ENCODE measurements at places on chromosomes 1 and 21.

- no peak for DNase-seq
Measured at GRCh38 chr1:20950679-20951078, 163.6 kb upstream of the HP1BP3 start.

DNA sequence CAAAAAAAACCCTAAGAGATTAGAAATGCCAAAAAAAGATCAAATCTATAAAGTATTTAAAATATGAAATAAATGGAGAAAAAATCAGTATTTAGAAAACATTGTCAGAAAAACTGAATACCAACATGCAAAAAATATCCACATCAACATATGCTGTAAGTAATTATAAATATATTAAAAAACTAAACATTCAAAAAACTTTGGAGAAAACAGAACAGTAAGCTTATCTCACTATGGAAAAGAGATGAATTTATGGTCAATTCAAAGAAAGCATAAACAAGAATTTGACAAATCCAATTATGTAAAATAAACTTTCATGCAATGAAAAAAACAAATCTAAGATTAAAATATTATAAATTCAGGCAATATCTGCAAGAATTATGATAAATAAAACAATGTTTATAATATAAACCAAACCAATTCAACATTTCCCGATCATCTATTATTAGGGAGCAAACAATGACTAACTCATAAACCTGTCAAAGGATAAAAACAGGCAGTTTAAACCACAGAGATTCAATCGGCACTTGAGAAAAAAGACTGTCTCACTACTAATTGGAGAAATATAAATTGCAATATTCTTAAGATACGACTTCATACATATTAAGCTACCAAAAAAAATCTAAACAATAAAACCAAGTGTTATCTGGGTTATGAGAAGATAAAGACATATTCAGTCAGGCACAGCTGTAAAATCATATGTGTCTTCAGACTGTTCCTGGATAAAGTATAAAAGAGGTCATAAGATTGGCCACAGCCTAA lies 21.8 kb downstream of the EYA3 start:
- DNase-seq = no peak

GRCh38 chr21:16992448-16992847 lies 520.4 kb upstream of the CXADR start:
- no peak for DNase-seq

DNA sequence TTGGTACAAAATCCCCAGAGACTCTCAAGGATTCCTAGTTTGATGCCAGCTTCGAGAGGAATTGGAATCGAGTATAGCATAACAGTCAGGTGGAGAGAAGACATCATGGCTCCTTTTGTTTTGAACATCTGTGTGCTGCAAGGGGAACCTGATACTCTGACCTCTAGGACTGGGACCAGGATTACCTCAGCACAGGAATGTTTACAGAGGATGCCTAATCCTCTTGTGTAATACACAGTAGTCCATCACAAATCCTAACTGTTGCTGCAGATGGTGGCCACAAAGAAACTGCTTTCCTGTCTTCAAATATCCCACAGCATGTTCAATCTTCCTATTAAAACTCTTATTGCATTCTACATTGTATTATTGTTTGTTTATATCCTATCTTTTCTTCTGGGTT lies 111.8 kb upstream of the PRMT6 start:
- DNase-seq = no peak

GRCh38 chr1:66788231-66788939 lies 12.7 kb downstream of the INSL5 start:
- no peak for DNase-seq

GRCh38 chr21:29658934-29659203 lies 280.9 kb downstream of the GRIK1 start:
- no peak for DNase-seq

DNA sequence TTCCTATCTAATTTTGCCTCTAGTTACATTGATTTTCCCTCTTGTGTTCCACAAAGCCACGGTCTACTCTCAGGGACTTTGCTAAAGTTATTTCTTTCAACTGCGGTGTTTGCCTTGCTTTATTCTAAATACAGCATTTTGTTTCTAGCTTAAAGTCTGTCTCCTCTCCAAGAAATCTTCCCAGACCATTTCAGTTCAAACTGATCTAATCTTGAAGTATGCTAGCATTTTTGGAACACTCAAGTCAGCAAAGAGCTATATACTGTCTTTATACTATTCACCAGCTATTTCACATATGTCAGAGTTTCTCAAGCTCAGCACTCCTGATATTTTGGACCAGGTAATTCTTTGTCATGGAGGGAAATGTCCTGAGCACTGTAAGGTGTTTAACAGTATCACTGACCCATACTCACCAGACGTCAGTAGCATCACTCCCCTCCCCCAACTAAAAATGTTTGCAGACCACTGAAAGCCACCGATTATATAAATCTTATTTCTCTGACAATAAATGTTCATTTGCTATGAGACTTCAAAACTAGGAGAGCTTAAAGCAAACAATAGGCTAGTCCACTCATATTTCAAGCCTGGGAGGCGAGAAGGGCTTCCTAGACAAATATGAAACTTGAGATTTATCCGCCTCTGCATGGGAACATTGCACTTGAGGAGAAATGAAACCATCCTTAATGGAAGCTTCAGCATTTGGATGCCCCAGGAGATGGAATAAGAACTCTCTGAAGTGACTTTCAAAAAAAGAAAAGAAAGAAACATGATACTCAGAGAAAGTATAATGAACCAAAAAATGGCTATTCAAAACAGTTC lies 81.1 kb downstream of the KIAA0319L start:
- no peak for DNase-seq

GRCh38 chr1:36642802-36643201 lies 160.1 kb upstream of the CSF3R start:
- no peak for DNase-seq

GRCh38 chr1:27868932-27869718 lies 3.2 kb upstream of the THEMIS2 start:
- no peak for DNase-seq

DNA sequence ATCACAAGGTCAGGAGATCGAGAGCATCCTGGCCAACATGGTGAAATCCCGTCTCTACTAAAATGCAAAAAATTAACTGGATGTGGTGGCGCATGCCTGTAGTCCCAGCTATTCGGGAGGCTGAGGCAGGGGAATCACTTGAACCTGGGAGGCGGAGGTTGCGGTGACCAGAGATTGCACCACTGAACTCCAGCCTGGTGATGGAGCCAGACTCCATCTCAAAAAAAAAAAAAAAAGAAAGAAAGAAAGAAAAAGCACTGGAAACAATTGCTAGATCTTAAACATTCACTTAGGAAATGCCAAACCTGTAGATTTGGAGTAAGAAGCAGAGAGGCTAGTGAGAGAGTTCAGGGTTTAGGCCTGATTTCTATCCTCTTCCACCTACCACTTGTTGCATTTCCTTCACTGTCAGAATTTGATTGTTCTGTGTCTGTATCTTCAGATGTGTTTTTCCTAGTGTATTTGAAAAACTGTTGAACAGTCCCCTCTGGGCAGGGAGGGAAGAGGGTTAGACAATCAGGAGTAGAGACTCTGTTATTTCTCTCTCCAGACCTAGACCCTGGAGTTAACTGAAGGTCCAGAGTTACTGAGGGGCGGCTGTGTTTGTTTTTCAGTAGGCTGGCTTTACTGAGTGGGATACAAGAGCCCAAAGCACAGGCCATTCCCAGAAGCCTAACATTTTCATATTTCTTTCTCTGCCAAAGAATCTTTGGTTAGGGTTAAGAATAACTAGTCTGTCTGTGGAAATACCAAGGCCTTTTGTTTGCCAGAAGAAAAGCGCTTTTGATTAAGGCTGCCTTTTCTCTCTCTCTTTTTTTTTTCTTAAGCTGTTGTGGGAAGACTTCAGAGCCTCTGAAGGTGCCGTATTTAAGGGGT lies 31.1 kb upstream of the MACF1 start:
- DNase-seq = peak; percentile 64

- no peak for DNase-seq
Measured at GRCh38 chr1:56286956-56287355, 292.4 kb downstream of the PLPP3 start.

DNA sequence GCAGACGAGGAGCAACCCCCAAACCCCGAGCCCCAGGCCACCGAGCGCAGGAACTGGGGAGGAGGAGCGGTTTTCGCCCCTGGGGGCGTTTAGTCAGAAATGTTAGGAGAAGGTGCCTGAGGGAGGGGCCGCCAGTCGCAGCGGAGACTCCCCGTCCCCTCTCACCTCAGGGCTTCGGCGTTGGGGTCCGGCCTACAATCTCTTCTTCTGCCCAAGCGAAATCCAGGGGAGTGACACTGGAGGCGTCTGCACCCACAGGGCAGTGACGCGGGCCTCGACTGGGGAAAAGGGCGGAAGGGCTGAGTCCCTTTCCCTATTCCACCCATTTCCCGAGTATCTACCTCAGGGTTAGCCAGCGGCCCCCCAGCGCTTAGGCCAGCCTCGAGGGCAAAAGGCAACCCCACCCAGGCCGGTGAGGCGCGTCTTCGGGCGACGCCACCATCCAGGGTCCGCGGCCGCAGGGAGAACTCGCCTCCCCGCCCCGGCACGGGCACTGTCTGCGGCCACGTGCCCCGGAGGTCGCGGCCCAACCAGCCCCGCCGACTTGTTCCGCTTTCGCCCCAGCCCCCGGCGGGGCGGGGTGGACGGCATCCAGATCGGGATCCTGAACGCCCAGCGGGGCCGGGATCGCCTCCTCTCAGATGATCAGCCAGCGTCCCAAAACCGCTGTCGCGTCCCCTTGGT lies 118.7 kb upstream of the BARHL2 start:
- DNase-seq = no peak

- DNase-seq = no peak
Measured at GRCh38 chr1:110438893-110439292, 12.1 kb upstream of the PROK1 start.

GRCh38 chr1:212482006-212482636 lies 49.4 kb downstream of the NENF start:
- DNase-seq = no peak

DNA sequence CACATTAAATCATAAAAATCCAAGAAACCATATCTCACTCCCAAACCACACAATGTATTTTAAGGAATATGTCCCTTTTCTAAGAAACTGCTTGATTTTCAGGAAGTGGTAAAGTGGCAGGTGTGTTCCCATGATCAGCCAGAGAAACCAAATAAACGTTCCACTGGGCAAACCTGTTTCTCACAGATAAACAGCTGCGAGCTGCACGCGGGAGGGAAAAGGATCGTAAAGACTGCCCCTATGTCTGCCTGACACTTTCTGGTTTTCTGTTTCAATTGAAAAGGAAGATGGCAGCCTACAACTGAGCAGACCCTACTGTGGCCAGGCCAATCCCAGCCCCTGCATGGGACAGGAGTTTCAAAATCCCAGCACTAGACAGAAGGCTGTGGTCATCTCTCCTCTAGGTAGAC lies 36.6 kb downstream of the HIVEP3 start:
- no peak for DNase-seq

- no peak for DNase-seq
Measured at GRCh38 chr1:8506456-8506855, 188.5 kb downstream of the SLC45A1 start.

GRCh38 chr21:38631206-38631605 lies 132.9 kb upstream of the ERG start:
- peak; percentile 94 for DNase-seq

DNA sequence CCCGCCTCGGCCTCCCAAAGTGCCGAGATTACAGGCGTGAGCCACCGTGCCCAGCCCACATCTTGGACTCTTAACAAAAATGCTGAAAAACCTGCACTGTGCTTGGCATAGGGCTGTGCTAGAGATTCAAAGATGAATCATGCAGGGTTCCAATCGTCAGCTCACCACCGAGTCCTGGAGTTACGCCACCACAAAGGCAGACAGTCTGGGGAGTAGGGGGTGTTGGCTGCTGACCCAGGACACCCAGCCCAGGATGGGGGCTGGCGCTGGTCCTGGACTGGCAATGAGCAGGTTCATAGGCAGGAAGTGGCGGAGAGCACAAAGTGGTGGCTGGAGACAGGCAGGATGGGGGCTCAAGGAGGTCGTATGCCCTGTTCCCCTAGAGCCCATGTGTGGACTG lies 16.0 kb downstream of the PSRC1 start:
- DNase-seq = peak; percentile 90

DNA sequence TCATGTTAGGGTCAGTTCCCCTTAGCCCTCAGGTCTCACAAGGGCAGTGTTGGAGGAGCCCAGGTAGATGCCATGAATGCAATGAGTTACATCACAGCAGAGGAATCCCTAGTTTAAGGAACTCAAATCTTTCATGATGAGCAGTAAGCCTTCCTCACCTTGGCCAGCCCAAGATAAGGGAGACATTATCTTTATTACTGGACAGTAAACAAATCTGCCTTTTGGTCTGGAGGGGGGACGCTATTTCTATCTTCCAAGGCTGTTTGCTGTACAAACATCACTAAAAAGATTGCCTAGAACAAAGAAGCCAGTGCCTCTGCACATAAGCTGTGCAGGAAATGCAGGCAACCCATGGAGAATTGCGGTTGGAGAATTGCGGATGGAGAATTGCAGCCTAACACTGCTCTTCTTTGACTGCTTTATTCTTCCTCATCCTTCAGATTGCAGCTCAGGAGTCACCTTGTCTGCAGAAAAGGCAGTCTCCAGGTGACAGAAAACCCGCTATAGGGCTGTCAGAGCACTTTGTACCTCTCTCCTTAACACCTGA lies 2.3 kb upstream of the CHI3L1 start:
- DNase-seq = no peak

- DNase-seq = no peak
Measured at GRCh38 chr1:43363935-43364525, 3.8 kb downstream of the ELOVL1 start.

- DNase-seq = no peak
Measured at GRCh38 chr1:146051452-146051851, 29.9 kb upstream of the HJV start.

Measured in astrocyte (in vitro differentiated cells and primary cell).